ENCODE measurements at places on chromosomes 16 and 17. TPM values are rescaled to one million over a fixed set of nuclear protein-coding genes. Genes with fewer than 3 reads are reported as not detected.

DNA sequence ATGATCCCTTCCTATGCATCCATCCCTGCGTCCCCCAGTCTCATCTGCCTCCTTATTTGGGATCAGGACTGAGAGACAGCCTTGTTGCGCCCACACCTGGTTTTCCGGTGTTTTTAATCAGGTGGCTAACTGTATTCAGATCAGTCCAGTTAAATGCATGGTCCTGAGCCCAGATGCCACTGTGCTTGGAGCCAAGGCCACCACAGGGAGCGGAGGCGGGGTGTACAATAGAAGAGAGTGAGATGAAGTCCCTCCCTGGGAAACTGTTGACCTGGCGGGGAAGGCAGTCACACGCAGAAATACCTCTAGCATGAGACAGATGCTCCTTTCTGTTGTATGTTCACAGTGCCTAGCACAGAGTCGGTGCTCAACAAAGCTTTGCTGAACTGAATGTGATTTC, 6.3 kb downstream of the RCVRN start:
- DNase-seq, result no peak

GRCh38 chr17:35046740-35047283, 16.7 kb downstream of the RFFL start:
- no peak for DNase-seq

DNA sequence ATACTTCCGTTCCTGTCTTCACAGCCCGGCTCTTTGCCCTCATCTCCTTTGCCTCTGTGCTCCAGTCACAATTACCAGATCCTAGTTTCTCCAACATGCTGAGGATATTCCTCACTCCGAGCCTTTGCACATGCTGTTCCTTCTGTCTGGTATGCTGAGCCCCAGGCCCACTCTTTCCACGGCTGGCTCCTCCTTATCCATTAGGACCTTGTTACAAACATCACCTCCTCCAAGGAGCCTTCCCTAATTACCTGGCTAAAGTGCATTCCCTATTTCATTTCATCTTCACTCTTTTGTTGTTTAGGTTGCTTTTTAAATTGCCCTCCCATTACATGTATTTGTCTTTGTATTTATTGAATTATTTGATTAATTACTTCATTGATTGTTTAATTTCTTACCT, 14.9 kb upstream of the ADGRG1 start:
- peak; percentile 3 for DNase-seq

DNA sequence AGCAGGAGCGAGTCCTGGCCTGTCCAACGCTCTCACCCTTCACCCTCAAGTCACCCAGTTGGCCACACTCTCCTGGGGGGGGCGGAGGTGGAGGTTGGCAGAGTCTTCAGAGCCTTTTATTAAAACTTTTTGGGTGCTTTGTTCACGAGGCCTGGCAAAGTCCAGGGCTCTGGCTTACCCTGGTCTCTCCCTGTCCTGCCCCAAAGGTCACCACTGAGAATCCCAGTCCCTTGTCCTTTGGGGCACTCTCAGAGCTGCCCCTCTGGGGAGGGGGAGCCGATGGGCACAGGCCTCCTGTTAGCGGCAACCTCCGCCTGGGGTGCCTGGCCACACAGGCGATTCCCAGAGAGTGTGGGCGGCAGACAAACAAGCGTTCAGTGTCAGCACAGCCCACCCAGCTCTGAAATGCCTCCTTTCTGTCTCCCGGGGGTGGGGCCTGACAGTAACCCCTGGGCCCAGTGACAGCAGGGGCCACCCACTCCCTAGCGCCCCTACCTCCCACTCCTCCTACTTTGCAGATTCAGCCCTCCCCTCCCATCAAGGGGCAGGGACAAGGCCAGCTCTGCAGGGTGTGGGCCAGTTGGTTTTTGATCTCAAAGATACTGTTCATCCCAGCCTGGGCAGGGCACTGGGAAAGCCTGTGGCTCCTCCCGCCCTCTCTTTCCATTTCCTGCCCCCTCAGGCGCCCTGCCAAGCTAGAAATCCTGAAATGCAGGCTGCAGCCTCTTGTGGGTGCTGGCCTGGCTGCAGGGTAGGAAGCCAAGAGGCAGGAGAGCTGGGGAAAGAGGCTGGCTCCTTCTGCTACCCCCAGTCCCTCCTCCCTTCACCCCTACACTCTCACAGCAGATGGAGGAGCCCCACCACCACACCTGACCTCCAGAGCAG, 36.6 kb upstream of the EMP2 start:
- peak; percentile 61 for DNase-seq

- no peak for DNase-seq
Observed at GRCh38 chr17:73337330-73337710, 25.5 kb upstream of the CDC42EP4 start.

NACA2 gene
- total RNA-seq, result not detected

MYH13 gene
- total RNA-seq, result not detected

Measured in H9 (cell line).